ENCODE measurements at places on chromosomes 1 and 21. TPM values are rescaled to one million over a fixed set of nuclear protein-coding genes. Genes with fewer than 3 reads are reported as not detected.

PCBP3 gene
- total RNA-seq: 7.8 TPM

RORC gene
- 1.6 TPM for total RNA-seq

ANKRD34A gene
- 2.2 TPM for total RNA-seq

NECTIN4 gene
- total RNA-seq: not detected

CASQ2 gene
- not detected for total RNA-seq

FAM151A gene
- 0.10 TPM for total RNA-seq

SPATA45 gene
- total RNA-seq: not detected

MSTO1 gene
- 25.9 TPM for total RNA-seq

MEX3A gene
- 31.5 TPM for total RNA-seq

CD2 gene
- total RNA-seq: not detected

RBP7 gene
- total RNA-seq: 3.2 TPM

DPM3 gene
- 19.2 TPM for total RNA-seq

CA6 gene
- total RNA-seq: not detected

GBP6 gene
- not detected for total RNA-seq

IL10 gene
- not detected for total RNA-seq

RASSF5 gene
- 3.1 TPM for total RNA-seq

NBPF6 gene
- total RNA-seq: not detected

NIBAN1 gene
- total RNA-seq: 11.1 TPM

COL8A2 gene
- total RNA-seq: 5.0 TPM

S100A8 gene
- total RNA-seq: not detected

LCK gene
- total RNA-seq: 86.6 TPM

INAVA gene
- total RNA-seq: 43.9 TPM
